Stimulated activated CD8-positive, alpha-beta memory T cell treated with anti-CD3 and anti-CD28 coated beads, Interleukin-4, amount 100 ng/mL, for 4 hours (primary cell): ENCODE measurements at places on chromosomes 6 and 20.

DNA sequence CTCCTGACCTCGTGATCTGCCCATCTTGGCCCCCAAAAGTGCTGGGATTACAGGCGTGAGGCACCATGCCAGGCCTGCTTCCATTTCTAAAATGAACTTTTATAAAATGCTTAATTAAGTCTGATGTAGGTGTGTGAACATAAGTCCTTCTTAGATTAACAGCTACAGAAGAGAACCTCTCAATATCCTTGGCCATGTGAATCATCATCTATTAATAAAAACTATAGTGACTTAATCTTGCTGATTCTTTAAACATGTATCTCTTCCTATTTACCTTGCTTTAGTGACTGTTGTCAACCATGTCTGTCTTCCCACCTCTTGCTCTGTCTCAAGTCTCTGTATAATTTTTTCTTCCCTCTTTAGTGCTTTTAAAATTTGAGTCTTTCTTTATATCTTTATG is 127.1 kb downstream of the JARID2 start:
- DNase-seq: no peak

- DNase-seq: no peak
Observed at GRCh38 chr6:18501663-18502013, 114.5 kb downstream of the RNF144B start.

DNA sequence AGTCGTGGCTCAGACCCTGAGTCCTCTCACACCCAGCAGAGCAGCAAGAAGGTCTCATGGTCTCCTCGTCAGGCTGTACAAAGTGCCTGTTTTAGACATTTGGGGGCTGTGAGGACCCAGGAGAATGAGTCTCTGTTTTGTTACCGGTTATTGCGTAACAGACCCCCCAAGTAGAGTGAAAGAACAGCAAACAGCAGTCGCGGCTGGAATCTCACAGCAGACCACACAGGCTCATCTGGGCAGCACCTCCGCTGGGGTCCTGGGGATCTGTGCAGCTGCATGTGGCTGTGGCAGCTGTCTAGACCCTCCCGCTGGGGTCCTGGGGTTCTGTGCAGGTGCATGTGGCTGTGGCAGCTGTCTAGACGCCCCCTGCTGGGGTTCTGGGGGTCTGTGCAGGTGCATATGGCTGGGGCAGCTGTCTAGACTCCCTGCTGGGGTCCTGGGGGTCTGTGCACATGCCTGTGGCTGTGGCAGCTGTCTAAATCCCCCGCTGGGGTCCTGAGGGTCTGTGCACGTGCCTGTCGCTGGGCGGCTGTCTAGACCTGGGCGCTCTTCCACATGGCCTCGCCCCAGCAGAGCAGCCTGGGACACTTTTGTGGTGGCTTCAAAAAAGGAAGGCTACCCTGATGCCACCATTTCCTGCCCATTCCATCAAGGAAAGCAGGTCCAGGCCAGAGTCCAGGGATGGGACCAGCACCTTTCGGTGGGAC is 24.7 kb downstream of the ENTPD6 start:
- no peak for DNase-seq

- DNase-seq: no peak
Observed at GRCh38 chr6:44603044-44603686, 215.7 kb downstream of the CDC5L start.

DNA sequence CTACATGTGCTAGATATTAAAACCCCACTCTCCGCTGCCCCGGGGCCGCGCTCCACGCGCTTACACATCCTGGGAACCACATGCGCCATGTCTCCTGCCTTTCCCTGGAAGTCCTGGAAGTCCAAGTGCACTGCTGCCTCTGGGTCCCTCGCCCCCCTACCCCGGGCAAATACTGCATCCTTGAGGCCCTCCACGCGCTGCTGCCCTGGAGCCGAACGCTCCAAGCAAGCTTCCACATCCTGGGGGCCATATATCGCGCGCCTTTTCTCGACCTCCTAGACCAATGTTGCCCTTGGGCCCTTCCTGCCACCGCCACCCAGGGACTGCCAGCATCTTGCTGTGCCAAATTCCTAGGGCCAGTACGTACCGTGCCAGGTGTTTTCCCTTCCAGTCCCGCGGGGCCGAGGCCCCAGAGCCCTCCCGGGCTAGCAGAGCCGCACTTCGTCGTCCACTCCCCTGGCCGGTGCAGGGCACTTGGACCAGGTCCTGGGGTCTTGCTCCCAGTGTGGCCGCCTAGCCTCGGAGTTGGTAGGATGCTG is 779 bp upstream of the KCNG1 start:
- DNase-seq: no peak

DNA sequence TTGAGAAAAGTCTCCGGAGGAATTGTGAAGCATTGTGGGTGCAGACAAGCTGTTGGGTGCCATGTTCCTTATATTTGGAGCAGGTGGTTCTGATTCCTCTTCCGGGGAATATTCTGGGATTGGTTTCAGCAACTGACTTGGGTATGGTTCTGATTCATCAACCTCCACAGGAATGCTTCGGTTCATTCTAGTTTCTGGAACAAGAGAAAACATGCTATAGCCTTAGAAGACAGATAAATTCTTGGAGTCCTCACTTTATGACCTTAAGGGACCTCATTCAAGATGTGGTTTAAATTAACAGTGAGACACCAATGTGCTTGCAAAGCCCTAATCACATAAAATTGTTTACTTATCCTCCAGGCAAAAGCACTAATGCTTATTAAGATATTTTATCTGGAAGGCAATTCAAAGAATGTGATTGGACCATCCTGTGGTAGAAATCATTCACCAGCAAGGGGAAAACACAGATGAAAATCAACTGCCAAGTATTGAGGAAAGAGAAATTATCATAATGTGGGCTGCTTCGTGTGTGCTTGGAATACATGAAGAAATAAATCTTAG is 13.7 kb downstream of the TRAF3IP2 start:
- no peak for DNase-seq

DNA sequence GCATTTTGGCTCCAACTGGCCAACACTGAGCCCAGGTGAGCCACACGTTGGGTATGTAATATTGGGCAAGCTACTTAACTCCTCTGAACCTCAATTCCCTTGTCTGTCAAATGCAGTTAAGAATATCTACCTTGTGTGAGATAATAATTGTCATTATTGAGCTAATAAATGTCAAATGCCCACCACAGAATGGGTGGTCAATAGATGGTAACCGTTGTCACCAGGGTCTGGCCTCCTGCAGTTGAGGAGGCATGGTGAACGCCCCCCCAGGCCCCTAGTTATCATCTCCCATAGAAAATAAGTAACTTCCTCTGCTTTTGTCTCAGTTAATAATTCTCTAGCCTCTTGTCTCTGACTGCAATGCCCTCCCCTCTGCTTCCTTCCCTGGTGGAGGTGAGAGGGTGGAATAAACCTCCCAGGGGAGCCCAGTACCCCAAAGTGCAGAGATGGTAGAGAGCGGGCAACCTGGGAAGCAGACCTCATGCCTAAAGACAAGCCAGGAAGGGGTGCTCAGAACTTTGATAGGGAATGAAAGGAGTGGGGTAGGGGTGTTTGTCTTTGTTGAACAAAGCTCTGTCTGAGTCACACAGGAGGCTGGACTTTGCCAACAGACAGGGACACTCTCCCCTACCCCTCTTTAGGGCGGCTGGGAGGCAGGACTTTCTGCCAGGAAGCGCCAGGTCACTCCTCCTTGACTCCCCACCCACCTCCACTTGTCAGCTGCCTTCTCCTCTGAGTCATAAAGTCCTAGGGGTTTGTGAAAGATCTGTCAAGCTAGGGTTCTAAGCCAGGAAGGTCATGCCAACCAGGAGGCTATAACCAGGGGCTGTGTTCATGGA is 1.3 kb upstream of the UNC5CL start:
- DNase-seq: no peak

GRCh38 chr20:20732641-20733040 is 20.2 kb upstream of the RALGAPA2 start:
- DNase-seq: no peak

DNA sequence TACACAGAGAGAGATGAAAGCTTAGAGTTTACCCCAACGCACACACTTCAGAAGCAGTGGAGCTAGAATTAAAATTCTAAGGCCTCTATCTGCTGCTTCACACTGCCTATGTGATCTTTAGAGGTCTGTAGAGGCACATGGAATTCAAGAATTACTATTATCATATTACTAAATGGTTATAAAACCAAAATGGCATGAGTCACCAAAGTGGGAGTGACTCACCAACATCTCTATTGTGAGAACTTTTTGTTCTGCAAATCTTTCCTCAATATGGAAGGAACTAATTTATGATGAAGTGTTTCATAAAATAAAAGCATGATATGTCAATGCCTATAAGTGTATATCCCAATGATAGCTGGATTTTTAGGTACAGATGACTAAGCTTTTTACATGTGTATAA is 28.5 kb upstream of the TMEM244 start:
- DNase-seq: no peak

- no peak for DNase-seq
Observed at GRCh38 chr6:89585154-89585553, 53.4 kb downstream of the LYRM2 start.

GRCh38 chr6:160462551-160463109 is 114.5 kb downstream of the SLC22A3 start:
- no peak for DNase-seq

GRCh38 chr20:41170386-41171105 is 33.2 kb downstream of the PLCG1 start:
- DNase-seq: no peak

DNA sequence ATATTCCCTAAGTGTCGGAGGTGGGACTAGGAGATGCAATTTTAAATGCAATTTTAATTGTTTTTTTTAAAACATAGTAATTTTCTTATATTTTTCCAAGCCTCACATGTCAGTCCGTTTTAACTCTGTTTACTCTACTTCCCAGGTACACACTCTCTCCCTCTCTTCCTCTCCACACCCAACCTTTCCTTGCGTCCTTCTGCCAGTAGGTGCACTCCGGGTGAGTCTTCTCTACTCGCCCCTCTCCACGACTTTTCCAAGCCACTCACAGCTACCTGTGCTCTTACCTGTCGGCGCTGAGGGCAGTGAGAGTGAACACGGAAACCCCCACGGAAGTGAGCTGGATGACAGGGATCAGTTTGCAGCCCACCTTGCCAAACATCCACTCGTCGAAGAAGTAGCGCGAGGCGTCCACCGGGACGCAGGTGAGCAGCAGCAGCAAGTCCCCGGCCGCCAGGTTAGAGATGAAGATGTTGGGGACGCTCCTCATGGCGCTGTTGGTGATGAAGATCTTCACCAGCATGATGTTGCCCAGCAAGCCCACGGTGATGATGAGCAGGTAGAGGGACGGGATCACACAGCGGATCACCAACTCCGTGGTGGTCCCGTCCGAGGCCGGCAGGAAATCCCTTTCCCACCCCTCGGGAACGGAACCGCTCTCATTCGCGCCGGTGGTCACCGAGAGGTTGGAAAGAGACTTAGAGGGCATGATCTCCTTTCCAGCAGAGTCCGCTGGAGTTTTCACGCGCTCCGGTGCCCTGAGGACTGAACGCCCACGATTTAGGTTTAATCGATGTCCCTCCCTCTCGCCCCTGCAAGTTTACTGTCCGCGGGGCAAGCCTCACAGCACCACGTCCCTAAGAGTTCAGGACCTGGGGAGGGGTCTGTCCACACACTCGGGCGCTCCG is 44.5 kb upstream of the GJE1 start:
- no peak for DNase-seq

DNA sequence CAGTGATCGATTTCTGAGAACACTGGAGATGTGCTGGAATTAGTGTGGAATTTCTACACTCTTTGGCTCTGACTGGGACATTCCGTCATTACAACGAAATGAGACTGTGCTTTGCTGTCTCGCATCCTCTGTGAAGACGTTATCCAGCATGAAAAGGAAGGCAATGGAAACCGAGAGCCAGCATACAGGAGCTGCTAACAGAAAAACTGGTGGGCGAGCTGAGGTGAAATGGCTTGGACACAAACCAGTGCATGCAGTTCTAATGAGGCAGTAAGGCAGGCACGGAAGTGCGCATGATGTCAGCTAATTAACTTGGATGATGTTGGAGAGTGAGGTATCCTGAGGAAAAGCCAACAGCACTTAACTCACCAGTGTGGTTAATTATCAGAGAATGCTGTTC is 202.8 kb upstream of the AGPAT4 start:
- DNase-seq: no peak

GRCh38 chr6:106162921-106163320 is 76.8 kb downstream of the PRDM1 start:
- DNase-seq: no peak

GRCh38 chr20:58179432-58180099 is 48.9 kb downstream of the ANKRD60 start:
- peak; percentile 28 for DNase-seq

- DNase-seq: no peak
Observed at GRCh38 chr20:51760905-51761546, 7.2 kb downstream of the ATP9A start.

DNA sequence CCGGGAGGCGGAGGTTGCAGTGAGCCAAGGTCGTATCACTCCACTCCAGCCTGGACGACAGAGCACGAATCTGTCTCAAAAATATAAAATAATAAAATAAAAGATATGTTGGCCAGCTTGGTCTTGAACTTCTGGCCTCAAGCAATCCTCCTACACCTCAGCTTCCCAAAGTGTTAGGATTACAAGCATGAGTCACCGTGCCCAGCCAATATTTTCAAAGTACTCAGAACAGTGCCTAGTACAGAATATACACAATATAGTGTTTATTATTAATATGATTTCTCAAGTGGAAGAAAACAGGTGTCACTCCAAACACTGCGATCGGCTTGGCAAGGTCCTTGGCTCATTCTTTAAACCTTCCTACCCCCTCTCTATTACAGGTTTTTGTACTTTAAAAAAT is 3.1 kb downstream of the FAM210B start:
- no peak for DNase-seq

GRCh38 chr20:58219342-58219700 is 9.1 kb downstream of the ANKRD60 start:
- no peak for DNase-seq

DNA sequence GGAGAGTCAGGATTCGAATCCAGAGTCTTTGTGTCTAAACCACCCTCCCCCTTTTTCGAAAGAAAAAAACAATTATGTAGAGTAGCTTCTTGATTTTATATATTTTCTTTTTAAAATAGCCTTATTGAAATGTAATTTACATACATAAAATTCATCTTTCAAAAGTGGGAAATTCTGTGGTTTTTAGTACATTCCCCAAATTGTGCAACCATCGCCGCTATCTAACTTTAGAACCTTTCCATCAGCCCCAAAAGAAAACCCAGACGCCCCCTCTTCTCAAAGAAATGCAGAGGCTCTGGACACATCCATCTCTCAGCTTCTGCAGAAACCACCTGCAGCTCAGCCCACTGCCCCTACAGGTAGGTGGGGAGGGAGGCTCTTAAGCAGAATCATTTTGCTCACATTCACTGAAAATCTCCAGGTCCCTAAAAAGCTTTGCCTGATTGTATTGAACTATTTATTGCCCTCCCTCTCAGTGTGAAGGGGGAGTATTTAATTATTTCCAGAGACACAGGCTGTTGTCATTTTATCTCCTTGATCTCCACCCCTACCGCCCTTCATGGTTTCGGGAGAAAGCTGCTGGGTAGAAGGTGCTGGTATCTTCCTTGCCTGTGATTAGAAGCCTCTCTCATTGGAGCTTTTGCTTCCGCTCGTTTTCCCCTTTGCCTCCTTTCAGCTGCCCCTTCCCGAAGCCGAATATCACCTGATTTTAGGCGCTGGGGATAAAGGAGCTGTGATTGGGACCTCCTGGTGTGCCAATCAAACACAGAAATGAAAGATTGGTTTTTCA is 68.7 kb upstream of the KCNG1 start:
- DNase-seq: no peak
